ENCODE measurements at places on chromosomes 7 and 10.
A peak's percentile ranks its signal among the peaks of the same experiment; 100 is the strongest.

DNA sequence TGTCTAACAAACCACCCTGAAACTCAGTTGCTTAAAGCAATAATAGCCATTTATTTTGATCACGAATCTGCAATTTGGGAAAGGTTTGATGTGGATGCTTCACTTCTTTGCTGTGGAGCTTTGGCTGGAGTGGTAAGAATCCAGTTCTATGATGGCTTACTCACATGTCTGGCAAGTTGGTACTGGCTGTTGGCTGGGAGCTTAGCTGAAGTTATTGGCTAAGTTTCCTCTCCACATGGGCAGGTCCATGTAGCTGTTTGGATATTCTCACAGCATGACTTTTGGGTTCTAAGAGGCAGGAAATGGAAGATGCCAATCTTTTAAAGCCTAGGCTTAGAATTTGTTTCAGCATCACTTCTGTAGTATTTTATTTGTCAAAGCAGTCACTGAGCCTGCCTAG is 277.6 kb upstream of the NRP1 start:
- DNase-seq = no peak

GRCh38 chr10:92690211-92690914 is 608 bp downstream of the HHEX start:
- no peak for DNase-seq

DNA sequence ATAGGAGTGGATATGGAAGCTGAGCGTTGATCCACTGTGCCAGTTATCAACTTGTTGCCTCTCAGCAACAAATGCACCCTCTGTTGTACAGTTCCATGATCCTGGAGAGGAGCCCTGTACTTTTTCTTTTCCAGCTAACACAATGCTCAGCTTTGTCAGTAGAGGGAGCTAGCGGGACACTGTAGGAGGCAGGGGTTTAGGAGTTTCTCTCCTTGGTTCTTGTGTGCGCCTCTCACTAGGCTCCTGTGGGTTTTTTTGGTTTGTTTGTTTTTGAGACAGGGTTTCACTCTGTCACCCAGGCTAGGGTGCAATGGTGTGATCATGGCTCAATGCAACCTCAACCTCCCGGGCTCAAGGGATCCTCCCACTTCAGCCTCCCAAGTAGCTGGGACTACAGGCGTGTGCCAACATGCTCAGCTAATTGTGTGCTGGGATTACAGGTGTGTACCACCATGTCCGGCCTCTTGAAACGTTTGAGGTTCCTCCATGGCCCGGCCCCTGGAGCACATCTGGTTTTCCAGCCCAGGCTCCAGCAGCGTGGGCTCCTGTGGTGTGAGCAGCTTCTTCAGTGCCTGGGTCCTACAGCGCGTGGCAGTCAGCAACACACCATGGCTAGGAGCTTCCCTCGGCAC is 12.0 kb upstream of the MARVELD1 start:
- DNase-seq = no peak

- no peak for DNase-seq
These were observed 96.7 kb upstream of the IKZF1 start for GRCh38 chr7:50207686-50208255.

- DNase-seq = no peak
These were observed 10.9 kb upstream of the OAT start for GRCh38 chr10:124429576-124429975.

- no peak for DNase-seq
These were observed 37.3 kb upstream of the CNPY1 start for GRCh38 chr7:155583636-155584035.

- no peak for DNase-seq
These were observed 124.7 kb downstream of the WDR37 start for GRCh38 chr10:1180836-1181235.

- DNase-seq = no peak
These were observed 287.1 kb upstream of the CELF2 start for GRCh38 chr10:10730471-10731043.

GRCh38 chr10:99888622-99889021 is 106.2 kb downstream of the ABCC2 start:
- no peak for DNase-seq

- DNase-seq = peak; percentile 28
These were observed 52.3 kb upstream of the ENO4 start for GRCh38 chr10:116796910-116797513.

DNA sequence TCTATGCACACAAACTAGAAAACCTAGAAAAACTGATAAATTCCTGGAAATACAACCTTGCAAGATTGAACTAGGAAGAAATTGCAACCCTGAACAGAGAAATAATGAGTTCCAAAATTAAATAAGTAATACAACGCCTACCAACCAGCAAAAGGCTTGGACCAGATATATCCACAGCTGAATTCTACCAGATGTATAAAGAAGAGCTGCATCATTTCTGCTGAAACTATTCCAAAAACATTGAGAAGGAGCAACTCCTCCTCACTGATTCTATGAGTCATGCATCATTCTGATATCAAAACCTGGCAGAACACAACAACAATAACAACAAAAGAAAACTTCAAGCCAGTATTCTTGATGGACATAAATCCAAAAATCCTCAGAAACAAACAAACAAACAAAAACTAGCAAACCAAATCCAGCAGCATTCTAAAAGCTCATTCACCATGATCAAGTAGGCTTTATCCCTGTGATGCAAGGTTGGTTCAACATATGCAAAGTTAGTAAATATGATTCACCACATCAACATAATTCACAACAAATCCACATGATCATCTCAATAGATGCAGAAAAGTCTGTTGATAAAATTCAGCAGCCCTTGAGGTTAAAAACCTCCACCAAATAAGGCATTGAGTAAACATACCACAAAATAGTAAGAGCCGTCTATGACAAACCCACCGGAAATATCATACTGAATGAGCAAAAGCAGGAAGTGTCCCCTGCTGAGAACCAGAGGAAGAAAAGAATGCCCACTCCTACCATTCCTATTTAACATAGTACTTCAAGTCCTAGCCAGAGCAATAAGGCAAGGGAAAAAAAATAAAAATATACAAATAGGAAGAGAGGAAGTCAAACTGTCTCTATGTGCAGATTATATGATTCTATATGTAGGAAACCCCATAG is 98.2 kb downstream of the PCDH15 start:
- DNase-seq = no peak

- DNase-seq = no peak
These were observed 104.2 kb upstream of the CDCA7L start for GRCh38 chr7:22049766-22050500.

GRCh38 chr10:43205681-43206390 is 61.0 kb downstream of the RASGEF1A start:
- no peak for DNase-seq

- DNase-seq = no peak
These were observed 69.8 kb downstream of the SLC29A4 start for GRCh38 chr7:5352440-5353010.

DNA sequence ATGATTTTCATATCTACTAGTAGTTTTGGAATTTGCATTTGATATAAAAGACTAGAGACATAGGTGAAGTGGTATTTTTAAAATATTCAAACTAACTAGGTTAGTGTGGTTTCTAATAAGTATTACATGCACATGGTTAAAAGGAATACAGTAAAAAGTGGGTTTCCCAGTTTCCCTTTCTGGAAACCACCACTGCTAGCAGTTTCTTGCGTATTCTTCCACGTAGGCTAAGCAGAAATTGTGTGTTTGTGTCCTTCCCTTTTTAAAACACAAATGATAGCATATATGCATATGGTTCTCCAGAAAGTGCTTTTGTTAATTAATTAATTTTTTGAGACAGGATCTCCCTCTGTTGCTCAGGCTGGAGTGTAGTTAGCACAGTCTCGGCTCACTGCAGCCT is 15.4 kb downstream of the NRF1 start:
- no peak for DNase-seq

GRCh38 chr10:62662486-62662885 is 142.0 kb upstream of the ADO start:
- no peak for DNase-seq

- DNase-seq = no peak
These were observed 12.9 kb downstream of the AGK start for GRCh38 chr7:141563956-141564623.

DNA sequence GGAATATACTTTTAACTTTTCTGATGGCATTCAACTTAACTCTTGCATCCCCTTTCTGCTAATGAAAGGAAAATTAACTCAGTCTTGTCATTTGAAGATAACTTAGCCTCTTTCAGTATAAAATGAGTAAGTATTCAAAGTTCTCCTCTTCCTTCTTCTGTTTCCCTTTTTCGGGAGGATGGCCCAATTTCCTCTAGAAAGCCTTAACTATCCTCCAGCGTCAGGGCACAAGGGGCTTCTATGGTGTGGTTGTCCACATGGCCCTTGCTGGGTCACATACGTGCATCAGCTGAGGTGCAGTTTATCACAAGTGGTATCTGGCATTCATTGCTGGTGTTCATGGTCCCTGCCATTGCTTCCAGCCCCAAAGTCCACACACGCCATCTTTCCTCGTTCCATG is 17.8 kb upstream of the GSAP start:
- DNase-seq = no peak

DNA sequence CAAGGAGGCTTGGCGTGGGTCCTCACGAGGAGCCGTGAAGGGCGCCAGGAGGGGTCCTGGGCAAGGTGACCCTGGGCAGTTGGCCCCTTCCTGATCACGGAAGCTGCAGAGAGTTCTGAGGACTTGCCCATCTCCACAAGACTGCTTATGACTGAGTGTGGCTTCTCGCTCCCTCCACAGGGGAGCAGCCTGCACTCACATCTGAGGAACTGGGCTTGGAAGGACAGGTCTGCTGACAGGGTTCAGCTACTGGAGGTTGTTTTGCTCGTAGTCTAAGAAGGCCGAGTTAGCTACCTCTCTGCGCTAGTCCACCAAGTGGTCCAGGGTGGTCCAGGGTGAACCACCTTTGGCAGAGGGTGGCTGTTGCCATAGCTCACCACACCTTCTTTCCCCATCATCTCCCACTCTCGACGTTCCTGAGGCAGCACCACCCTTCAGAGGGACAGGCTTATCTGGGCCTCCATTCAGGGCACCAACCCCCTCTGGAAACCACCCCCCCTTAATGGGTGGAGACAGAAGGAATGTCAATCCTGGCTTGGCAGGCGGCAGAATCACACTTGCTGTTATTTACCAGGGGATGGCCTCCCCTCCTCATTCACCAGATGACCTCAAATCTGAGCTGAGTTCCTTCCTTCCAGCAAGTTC is 38.2 kb downstream of the FAM53B start:
- no peak for DNase-seq

- DNase-seq = no peak
These were observed 99.4 kb upstream of the TMEM106B start for GRCh38 chr7:12111422-12112405.

GRCh38 chr7:53500076-53500475 is 464.6 kb downstream of the POM121L12 start:
- no peak for DNase-seq

GRCh38 chr10:121195524-121195910 is 344.4 kb downstream of the WDR11 start:
- no peak for DNase-seq

DNA sequence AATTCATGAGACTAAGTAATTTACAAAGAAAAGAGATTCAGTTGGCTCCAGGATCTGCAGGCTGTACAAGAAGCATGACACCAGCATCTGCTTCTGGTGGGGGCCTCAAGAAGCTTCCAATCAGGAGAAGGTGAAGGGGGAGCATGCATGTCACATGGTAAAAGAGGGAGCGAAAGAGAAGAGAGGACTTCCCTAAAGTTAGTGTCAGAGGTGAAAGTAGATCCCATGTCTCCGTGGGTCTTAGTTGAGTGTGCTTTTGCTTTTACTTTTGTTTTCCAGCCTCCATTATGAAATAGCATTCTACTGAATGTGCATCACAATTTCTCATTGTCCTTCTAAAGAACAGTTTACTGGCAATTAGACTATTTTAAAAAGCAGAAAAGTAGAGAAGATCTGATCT is 213.6 kb upstream of the FZD1 start:
- DNase-seq = no peak

DNA sequence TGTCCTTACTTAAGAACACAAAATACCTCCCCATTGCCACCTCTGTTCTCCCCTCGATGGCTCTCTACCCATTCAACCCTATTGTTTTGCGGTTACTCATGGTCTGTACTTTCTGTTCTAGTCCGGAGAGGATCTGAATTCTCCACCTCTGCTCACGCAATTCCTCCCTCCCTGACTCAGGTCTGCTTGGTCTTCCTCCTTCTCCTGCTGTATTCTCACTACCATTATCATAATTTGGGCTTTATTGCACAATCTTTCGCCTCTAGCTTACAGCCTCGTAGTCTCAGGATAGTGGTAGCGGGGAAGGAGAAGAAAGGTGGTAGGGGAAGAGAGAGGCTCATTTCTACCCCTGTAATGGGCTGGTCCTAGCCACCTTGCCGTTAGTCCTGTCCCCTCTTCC is 35.4 kb upstream of the FAM180A start:
- DNase-seq = no peak

DNA sequence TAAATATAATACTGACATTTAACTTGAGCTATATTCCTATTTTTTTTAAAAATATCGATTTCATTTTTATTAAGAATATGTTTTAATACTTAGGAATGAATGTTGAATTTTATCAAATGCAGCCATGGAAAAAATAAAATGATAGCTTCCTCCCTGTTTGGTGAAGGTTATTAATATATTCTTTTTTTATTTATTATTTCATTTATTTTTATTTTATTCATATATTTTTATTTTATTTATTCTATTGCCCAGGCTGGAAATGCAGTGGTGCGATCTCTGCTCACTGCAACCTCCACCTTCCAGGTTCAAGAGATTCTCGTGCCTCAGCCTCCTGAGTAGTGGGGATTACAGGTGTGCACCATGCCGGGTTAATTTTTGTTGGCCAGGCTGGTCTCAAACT is 160.2 kb downstream of the PKD1L1 start:
- no peak for DNase-seq

GRCh38 chr10:116787053-116787659 is 44.8 kb upstream of the HSPA12A start:
- DNase-seq = no peak

- no peak for DNase-seq
These were observed 906.7 kb upstream of the AUTS2 start for GRCh38 chr7:68691261-68692216.

DNA sequence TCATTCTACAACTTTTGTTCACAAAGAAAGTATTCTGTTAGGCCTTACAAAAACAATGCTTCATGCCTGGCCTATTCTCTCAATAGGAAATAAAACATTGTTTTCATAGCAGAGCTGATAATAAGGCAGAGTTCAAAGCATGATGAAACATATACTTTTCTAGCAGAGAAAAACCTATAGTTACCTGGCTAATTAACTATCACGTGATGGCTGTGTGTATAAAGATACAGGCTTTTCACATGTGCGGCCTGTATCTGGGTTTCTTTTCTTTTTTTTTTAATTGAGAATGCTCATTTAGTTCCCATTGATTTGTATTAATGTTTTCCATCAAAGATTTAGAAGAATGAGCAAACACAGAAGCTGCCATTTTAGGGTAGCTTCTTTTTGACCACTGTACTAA is 51.7 kb downstream of the ARID5B start:
- DNase-seq = no peak

GRCh38 chr10:62818426-62819011 is 2.4 kb upstream of the EGR2 start:
- DNase-seq = no peak

DNA sequence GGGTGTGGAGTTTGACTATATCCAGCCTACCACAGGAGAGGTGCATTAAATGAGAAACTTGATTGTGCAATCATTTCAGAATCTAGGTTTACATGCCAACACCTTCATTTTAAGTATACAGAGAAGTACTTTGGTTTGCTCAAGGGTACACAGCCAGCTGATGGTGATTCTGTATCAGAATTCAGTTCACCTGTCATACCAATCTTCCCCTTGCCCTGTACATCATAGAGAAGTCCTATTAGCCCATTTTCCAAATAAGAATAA is 35.0 kb upstream of the PPP1R17 start:
- DNase-seq = no peak

- DNase-seq = no peak
These were observed 2.1 kb upstream of the ZNF117 start for GRCh38 chr7:64992971-64993370.
